ENCODE measurements at places on chromosomes 4 and X.

DNA sequence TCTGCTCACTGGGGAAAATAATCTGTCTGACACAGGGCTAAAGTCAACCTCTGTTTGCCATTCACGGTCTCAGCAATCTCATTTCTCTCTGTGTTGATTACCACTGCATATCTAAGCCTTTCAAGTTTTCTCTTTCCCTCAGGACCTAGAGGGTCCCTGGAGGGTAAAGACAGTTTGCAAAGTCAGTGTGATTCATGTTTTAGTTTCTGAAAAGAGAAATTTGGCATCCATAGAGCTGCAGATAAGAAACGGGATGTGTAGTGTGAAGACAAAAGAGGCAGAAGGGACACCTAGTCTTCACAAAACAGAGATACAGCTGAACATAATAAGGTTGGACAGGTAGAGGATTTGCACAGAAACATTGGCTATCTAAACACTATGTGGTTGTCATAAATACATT lies 34.5 kb upstream of the KDR start:
- DNase-seq, result no peak

DNA sequence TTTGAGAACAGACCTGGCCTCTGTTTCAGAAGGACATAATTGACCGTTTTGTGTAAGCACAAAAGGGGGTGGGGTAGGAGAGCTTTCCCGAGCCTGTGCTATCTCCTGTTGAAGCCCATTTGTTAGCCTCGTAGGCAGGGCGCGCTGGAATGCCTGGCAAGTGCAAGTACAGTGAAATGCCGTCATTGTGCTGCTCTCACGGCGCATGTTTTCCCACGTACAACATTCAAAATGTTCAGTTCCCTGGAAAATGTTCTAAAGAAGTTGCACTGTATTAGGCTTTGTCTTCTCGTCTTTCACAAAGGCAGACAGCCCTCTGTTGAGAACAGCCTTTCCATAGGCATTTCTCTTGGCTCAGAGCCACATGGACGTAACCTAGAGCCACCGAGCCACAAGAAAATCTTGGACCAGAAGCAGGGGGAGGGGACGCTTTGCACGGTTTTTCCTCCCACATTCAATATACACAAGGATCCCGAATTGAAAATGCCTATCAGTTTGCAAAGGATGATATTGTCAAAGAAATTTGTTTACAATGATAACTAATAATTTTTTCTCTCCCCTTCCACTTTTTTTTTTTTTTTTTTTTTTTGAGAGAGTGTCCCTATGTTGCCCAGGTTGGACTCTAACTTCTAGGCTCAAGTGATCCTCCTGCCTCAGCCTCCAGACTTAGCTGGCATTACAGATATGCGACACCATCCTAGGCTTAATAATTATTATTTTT lies 54.6 kb upstream of the RAPGEF2 start:
- DNase-seq, result peak; percentile 74

- no peak for DNase-seq
Measured at GRCh38 chr4:52877694-52878093, 15.6 kb downstream of the RASL11B start.

DNA sequence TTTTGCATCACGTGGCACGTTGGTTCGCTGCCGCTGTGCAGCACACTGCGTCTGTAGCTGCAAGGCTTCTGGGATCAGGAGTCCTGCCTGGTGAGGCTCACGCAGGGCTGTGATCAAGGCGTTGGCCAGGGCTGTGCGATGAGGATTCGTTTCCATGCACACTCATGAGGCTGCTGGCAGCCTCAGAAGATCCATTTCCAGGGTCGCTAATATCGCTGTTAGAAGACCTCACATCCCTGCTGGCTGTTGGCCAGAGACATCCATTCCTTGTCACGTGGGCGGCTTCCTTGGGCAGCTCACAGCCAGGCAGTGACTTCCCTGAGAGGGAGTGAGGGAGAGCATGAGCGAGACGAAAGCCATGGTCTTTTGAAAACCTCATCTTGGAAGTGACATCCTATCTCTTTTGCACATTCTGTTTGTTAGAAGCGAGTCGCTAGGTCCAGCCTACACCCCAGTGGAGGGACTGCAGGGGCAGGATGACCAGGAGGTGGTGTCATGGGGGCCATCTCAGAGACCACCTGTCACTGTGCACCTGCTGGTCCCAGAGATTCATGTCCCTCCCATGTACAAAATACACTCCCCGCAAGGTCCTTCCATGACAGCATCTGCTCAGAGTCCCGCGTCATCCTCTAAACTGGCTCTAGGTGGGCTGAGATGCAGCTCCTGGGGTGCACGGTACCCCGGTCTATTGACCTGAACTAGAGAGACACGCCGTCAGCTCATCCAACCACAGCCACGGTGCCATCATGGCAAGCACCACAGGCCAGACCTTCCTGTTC lies 12.2 kb downstream of the RGS12 start:
- DNase-seq, result no peak

DNA sequence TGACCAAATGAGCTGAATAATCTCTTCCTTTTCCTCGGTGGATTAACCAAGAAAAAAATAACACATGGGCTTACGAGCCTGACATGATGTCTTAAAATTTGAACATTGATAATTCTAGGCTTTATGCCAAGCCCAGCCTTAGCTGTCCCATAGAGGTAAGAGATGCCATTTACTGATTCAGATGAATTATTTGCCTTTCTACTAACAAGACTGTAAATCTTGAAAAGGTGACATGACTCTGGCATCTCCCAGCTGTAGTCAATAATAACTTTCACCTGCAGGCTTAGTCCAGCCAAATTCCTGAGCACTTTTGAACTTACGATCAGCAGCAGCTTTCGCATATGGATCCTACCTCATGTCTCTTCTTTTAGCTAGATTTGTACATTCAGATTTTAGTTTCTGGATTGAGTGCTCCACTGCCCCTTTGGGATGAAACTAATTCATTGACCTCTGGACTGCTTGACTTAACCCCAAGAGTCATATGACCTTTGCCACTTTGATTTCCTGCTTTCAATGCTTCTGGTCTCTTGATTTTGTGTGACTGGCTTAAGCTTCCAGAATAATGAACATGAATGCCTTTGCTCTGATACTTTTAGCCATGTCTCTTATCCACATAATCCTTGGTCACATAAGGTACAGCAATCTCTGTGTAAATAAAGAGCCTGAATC lies 876.4 kb upstream of the SLIT2 start:
- DNase-seq, result no peak

DNA sequence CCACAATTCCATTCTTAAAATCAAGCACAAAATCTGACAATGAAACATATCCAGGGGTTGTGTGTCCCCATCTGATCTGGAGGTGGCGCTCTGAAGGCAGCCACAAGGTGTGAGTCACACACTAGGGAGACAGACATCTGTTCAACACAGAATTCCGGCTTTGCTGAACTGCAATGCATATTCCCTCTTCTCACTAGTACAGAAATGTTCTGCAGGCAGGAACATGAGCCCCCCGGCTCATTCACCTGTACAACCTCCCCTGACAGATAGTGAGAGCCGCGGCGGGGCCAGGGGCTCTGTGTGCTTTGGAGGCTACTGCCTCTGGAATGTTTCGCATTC lies 41.9 kb downstream of the WDR1 start:
- no peak for DNase-seq

DNA sequence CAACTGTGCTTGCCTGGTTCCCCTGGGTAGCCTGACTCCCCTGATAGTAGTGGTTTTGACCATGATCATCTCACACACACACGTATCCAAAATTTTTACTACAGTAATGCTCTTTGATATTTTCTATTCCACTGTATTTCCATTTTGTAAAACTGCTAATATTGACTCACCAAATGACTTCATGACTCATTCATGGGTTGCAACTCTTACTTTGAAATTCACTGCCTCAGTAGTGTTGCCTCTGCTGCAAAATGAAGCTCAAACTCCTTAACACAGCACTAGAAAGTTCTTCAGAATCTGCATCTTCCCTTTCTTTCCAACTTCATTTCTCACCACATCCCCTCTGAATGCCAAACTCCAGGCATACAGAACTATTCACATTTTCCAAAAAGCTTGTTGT lies 20.3 kb downstream of the QRFPR start:
- DNase-seq, result no peak

DNA sequence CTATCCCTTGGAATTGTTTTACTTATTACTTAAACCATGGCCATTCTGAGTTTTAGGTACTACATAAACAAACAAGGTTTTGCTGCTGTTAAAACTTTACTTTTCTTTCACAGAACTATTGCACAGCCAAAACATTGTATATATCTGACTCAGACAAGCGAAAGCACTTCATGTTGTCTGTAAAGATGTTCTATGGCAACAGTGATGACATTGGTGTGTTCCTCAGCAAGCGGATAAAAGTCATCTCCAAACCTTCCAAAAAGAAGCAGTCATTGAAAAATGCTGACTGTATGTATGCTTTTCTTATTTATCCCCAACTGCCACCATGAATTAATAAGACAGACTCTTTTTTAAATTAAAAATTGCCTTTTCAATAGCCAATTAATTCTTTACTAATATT lies 69.8 kb downstream of the CCKAR start:
- no peak for DNase-seq

- no peak for DNase-seq
Measured at GRCh38 chr4:46385946-46386345, 4.0 kb downstream of the GABRA2 start.

DNA sequence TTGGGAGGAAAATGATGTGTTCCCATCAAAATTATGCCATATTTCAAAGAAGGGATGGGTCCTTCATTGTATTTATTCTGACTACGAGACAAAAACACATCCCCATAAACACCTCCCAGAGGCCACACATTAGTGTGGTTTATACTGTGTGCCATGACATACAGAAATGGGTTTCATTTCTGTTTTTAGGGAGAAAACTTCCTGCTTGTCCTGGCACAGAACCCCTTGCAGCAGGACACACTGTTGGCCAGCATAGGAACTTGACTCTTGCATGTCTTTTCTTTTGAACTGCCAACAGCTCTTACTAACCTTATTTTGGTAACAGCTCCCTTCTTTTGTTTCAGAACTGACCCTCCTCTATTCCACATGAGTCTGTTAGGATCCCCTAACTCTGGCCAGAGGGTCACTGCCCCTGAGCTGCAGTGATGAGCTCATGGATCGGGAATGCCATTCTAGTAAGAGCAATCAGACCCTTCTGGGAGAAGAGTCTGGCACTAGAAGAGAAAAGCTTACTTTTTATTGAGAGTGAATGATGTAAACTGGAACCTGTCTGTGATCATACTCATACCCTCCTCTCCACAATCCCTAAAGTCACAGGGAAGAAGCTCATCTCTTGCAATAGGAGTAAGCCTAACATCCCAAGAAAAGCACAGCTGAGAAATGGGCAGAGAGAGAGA lies 86.4 kb downstream of the SMIM20 start:
- no peak for DNase-seq

DNA sequence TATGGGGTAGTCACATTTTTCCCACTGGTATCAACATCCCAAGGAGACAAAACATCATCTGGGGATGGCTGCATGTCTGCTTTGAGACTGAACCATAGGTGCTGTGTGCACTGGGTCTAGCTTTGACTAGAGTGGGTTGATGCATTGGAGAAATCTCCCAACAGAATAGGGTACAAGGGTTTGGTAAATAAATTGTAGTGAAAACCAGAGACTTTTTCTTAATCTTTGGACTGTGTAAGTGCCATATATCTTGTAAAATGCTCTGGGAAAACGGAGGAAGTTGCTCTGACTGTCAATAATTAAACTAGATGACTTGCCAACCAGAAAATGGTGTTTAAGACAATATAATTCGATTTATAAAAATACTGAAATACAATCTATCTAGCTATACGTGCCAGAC lies 1064.0 kb upstream of the SLIT2 start:
- no peak for DNase-seq

- no peak for DNase-seq
Measured at GRCh38 chr4:71006203-71006907, 12.9 kb downstream of the DCK start.

GRCh38 chr4:76023389-76023788 lies at the start of gene CXCL10:
Gene CXCL10, minus strand, starts transcription at chr4:76023497. Its CDS starts 66 bp downstream, at chr4:76023431.
- no peak for DNase-seq

DNA sequence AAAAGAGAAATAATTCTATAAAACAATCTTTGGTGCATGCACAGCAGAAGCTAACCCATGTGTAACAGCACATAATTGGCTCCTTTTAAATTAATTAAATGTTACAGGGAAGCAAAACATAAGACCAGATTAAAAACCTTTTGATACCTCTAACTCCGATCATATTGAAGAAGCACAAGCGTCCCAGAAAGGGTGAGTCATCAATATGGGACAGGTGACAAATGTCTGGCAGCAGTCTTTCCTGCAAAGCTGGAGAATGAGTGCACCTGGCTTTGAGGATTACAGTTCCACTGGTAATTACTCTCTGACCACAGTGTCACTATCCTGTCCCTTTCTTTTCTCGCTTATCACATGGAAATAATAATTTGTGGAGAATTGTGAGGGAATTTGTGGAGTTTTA lies 94.6 kb downstream of the FAM9B start:
- no peak for DNase-seq

DNA sequence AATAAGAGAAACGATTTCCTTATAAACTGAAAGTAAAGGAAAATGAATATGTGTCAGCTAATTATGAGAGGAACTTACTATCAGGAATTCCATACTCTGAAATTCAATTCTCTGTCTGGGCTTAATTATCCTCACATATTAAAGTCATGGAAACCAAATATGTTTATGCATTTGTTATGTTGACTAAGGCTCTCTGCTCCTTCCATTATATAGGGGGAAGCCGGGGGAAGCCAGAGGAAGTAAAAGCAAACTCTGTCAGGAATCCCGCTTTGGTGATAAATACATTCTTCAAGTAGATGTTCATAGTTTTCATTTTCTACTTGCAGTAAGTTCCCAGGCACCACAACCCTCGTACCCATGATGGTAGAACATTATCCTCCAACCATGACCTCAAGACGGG lies 142.8 kb upstream of the VCX2 start:
- DNase-seq, result no peak

GRCh38 chr4:5372198-5372597 lies 320.9 kb downstream of the STK32B start:
- no peak for DNase-seq

DNA sequence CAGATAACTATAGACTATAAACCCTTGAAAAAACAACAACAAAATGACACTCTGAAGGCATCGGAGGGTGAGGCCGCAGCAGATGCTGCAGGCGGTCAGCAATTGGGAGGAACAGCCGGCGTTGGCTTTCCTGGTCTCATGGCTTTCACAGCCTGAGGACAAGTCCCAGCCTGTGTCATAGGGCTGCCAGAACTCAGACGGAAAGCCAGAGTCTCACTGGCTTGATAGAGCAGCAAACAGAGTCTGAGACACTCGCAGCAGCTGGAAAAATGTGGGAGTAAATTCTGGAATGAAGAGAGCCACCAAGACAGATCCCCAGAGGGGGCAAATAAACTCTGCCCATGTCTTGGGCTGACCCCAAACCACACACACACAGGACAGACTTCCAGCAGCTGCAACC lies 86.3 kb downstream of the PPP2R2C start:
- DNase-seq, result no peak

GRCh38 chr4:38178392-38178995 lies 218.3 kb downstream of the PTTG2 start:
- no peak for DNase-seq

GRCh38 chrX:116239944-116240840 lies 69.6 kb downstream of the AGTR2 start:
- peak; percentile 39 for DNase-seq

GRCh38 chrX:281166-281999 lies at the start of gene PLCXD1:
Gene PLCXD1, plus strand, starts transcription at chrX:281381. Its CDS starts 2,807 bp downstream, at chrX:284188.
- no peak for DNase-seq

All from NCI-H1436 (cell line).